MCF 10A (cell line): ENCODE measurements at places on chromosomes 6 and 20. TPM values are rescaled to one million over a fixed set of nuclear protein-coding genes. Genes with fewer than 3 reads are reported as not detected.

Gene AKAP12
- 0.34 and 0.63 TPM in 2 replicates for total RNA-seq

Gene SNRPB2
- total RNA-seq = 57.7 and 74.3 TPM in 2 replicates

Gene THEMIS
- total RNA-seq = not detected in 2 replicates

Gene HLA-DMB
- not detected in 2 replicates for total RNA-seq

Gene SNAI1
- 0.17 and 0.23 TPM in 2 replicates for total RNA-seq

Gene LY86
- total RNA-seq = not detected in 2 replicates

Gene RAB44
- 0.09 TPM in 1 of 2 replicates, not detected in the other for total RNA-seq

Gene RSPO4
- total RNA-seq = not detected in 2 replicates

Gene TMEM242
- total RNA-seq = 9.4 and 10.1 TPM in 2 replicates

Gene WFDC5
- not detected in 2 replicates for total RNA-seq

Gene RSPH3
- total RNA-seq = 13.1 and 14.5 TPM in 2 replicates

Gene NRSN2
- 8.2 and 8.4 TPM in 2 replicates for total RNA-seq

Gene NR2E1
- not detected in 2 replicates for total RNA-seq

Gene ZSCAN23
- 3.0 and 4.7 TPM in 2 replicates for total RNA-seq

Gene HTR1E
- total RNA-seq = not detected in 2 replicates
